AG09319 (cell line): ENCODE measurements at places on chromosomes 3 and 15.

- peak; percentile 56 for DNase-seq
These were observed 50.2 kb downstream of the CHP1 start for GRCh38 chr15:41281236-41281635.

GRCh38 chr3:152402695-152403451 lies 134.1 kb downstream of the MBNL1 start:
- no peak for DNase-seq

DNA sequence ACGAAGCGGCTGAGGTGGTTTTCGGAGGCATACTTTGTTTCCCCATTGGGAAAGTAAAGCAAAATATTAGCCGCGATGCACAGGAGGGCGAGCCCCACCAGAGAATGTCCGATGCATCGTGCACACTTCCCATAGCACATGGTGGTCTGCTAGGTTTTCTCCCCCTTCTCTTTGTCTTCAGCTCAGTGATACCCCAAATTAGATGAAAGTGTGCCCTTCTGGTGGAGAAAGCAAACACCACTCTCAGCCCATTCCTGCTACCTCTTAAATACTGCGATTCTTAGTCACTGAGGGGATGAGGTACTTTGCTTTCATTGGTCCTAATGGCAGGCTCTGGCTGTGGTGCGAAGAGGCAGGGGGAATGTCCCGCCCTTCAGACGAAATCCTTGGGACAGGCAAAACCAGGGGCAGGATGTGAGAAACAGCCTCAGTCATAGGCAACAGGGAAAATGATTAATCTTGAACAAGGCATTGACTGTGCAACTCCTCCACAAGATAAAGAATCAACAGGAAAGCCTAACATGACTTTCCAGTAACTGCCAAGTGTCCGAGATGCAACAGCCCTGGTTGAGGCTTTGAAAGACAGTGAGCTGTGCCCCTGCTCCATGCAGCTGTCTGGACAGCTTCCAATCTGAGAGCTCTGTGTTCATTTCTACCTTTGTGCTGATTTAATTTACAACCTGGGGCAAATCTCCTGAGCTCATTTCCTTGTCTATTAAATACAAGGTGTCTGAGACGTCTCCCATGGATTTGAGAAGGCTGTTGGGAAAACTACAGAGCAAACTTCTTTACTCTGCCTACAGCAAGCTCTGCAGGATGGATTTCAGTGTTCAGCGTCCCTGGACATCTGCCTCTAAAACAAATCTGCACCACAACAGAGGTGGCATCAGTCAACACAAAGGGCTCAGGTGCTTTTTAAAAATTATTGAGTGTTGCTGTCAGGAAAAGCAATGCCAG lies at the start of gene TM4SF1:
Gene TM4SF1, minus strand, starts transcription at position 242 of the 957 bp plus-strand sequence. Its CDS starts 102 bp downstream, at position 140.
- DNase-seq, result no peak

DNA sequence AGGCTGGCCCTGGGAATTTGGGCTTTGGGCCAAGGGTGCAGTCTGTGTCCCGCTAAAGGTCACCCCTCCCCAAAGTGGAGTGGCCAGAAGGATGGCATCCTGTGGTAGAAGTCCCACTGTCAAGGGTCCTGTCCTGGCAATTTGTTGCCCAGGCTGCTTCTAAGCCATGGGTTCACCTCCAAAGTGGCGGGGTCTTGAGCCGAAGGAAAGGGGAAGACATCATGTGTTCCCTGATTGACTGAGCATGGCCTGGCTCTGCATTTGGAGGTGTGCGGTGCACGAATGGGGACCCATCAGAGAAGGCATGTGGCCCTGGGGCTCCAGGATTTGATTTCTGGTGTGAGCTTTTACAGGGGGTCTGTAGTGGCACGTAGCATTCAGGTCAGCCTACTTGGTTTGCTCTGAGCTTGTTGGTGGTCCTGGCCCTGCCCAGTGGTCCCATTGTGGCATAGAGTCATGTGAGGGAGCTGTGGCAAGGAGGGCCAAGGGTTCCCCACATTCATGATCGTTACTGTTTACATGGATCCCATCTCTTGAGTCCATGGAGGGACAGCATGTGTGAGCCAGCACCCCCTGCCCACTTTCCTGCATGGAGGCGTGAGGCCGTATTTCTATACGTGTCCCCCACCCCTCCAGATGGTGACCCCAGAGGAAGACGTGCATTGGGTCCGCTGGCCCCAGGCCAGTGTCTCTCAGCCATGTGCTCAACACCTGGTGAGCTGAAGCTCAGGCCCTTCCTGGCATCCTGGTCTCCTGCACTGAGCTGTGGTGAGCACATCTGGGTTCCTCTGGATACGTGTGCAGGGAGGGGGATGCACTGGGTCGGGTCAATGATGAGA lies 225.1 kb downstream of the SNRPN start:
- DNase-seq, result no peak

GRCh38 chr3:157145606-157146322 lies 14.2 kb downstream of the CCNL1 start:
- DNase-seq, result no peak

GRCh38 chr3:98259707-98260106 lies 4.3 kb upstream of the OR5H6 start:
- no peak for DNase-seq

DNA sequence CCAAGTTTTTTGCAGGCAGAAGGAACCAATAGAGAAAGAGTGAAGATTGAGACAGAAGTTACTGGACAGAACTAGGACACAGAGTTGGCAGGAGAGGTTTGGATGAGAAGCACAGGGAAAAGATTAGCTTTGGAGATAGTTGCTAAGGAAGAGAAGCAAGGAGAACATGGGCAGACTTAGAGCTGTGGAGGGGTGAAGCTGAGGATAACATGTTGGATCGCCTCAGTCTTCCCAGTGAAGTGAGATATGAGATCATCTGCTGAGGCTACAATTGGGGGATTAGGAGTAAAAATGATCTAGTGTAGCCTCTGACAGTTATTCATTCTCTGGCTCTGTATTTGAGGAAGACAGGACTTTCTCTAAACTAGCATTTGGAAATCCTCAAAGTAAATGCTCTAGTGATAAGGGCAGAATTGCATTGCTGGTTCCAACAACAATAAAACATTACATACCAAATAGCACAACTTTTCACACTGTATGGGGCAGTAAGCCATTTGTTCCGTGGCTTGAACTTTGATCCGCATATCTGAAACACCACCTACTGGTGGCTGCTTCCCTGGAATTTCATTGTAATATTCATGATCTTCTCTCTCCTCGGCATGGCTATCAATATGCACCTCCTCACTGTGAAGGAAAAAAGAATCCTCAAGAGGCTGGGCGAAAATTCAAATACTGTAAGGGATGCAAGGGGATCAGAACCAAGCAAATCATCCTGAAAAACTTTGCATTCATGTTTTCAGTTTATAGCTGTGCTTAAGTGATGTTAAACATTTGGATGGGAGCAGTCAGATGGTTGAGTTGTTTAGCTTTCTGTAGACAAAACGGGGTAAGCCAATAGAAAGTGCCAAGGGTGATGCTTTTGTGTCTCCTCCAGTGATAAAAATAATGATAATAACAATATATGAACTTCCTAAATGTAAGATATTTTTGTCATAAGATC lies 22.2 kb upstream of the EID1 start:
- DNase-seq, result no peak

DNA sequence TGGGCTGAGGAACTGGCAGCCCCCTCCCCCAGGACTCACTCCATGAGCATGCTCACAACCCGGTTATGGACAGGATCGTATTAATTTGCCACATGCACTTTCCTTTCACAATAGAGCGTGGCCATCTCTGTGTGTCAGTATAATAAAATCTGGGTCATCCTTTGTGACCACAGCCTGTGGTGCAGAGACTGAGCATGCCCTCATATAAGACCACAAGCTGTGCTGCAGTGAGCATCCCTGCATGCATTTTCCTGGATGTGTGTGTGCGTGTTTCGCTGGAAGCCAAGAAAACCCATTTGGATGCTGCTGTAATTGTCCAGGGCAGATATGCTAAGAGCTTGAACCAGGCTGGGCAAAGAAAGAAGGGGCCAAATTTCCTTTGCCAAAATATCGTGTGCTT lies 39.7 kb downstream of the CYP11A1 start:
- no peak for DNase-seq

- peak; percentile 44 for DNase-seq
These were observed 20.5 kb downstream of the CPN2 start for GRCh38 chr3:194330579-194330978.

GRCh38 chr15:62847900-62848489 lies 194.6 kb upstream of the TPM1 start:
- DNase-seq, result no peak

DNA sequence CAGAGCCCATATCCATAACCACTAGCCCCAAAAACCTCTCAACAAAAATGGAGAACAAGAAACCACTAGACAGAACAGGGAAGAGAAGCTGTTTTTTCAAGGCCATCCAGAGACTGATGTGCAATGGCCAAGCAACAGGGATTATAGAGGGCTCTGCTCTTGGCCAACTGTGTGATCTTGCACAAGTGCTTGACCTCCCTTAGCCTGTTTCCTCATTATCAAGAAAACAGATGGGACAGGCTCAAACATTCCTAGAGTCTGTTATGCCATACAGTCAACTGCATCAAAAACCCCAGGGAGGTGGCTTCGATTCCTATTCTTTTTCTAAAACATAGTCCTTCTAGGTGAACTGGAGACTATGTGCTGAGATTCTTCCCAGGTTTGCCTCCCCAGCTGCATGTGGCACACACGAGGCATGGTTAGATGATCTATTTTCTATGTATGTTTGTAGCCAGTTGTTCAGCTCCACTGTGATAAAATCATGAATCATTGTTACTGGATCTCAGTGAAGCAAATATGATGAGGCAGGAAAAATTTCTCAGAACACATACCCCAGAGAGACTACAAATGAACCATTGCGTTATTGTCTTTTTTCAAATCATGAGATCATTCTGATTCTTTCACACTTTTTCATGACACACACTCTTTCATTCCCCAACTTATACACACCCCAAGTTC lies 132.9 kb upstream of the TGFBR2 start:
- no peak for DNase-seq

DNA sequence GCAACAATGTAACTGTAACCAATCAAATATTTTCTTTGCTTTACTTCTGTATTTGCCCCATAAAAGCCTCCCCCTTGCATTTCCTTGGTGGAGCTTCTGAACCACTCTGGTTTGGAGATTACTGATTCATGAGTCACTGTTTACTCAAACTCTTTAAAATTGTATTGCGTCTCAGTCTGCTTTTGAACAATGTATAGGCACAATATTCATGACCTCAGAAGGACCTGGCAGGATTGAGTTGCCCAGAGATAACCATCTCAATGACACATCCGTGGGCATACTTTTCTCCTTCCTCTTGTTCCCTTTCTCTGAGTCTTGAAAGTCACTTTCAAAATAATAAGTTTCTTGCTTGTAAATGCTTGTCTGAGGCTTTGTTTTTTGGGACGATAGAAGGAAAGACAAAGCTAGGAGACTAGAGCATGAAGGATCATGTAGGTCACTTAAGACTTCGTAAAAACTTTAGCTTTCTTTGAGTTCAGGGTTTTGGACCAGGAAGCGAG lies 57.1 kb upstream of the POU1F1 start:
- DNase-seq, result peak; percentile 25

- DNase-seq, result no peak
These were observed 22.6 kb downstream of the EFHB start for GRCh38 chr3:19911452-19911851.

GRCh38 chr3:94028093-94028837 lies at the start of gene STX19:
Gene STX19 (minus strand): TSS chr3:94028597. CDS start chr3:94015269, 13,328 bp downstream.
- no peak for DNase-seq

DNA sequence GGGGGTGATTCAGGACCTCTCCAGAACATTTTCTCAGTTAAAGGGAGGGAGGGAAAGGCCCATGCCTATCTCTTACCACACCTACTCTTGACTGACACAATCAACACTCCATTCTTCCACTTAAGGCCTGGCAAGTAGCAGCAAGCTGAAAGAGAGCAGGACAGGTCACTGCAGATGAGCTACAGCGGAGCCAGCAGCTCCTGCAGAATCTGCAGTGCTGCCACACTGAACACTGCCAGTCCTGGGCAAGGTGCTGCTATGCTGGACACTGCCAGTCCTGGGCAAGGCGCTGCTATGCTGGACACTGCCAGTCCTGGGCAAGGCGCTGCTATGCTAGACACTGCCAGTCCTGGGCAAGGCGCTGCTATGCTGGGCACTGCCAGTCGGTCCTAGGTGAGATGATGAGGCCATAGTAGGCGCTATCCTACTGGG lies 143.7 kb downstream of the MYLK start:
- DNase-seq, result no peak

DNA sequence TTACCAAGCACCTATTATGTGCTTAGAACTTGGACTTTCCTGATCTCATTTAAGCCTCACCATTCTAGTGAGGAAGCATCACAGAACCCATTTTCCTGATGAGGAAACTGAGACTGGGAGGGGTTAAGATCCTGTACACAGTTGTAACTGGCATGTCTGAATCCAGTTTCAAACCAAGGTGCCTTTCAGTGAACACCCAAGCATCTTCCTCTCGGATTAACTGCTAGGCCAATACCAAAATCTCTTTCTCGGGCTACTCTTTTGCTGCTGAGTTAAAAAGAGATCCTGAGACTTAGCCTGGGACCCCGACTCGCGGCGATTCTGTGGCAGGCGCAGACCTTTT lies 578 bp upstream of the CEMIP start:
- DNase-seq, result no peak

DNA sequence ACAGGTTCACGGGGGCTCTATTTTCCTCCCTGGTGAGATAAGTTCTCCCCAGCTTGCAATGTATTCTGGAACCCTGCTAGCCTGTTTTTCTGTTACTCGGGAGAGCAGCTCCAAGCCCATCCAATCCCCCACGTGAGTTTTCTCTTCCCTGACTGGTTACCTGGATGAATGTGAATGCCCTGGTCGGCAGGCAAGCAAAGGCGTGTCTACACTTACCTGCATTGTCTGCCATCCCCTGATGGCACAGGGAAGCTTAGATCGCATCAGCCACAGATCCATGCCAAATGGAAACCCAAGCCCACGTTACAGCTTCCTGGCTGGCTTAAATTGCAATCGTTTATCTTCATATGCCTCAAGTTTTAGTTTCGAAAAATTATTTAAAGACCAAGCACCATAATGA lies 149.9 kb downstream of the FOXP1 start:
- no peak for DNase-seq

DNA sequence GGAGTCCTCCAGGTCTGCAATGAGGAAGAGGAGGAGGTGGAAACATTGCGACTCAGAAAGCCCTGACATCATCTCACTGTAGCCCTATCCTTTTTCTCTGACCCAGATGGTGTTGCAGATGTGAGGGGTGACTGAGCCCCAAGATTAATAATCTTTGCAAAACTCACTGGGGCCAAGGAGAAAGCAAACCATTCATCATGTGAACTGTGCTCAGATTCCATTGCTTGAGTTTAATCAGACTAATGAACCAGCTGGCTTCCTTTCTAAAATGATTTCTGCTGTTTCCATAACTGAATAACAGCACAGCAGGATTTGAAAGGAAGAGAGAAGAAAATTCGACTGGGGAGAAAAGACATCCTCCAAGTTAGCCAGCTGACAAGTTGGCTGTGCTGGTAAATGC lies 13.4 kb upstream of the DGKG start:
- no peak for DNase-seq
